ENCODE measurements at places on chromosomes 7 and 10.

GRCh38 chr7:95686109-95686508 lies 86.2 kb upstream of the DYNC1I1 start:
- no peak for DNase-seq

- DNase-seq: no peak
Observed at GRCh38 chr7:105213611-105214010, 175.1 kb downstream of the SRPK2 start.

GRCh38 chr10:111873041-111873440 lies 310.5 kb downstream of the GPAM start:
- DNase-seq: no peak

GRCh38 chr7:44147026-44147991 lies 6.2 kb upstream of the MYL7 start:
- DNase-seq: no peak

GRCh38 chr10:50951365-50951764 lies 65.9 kb upstream of the A1CF start:
- no peak for DNase-seq

DNA sequence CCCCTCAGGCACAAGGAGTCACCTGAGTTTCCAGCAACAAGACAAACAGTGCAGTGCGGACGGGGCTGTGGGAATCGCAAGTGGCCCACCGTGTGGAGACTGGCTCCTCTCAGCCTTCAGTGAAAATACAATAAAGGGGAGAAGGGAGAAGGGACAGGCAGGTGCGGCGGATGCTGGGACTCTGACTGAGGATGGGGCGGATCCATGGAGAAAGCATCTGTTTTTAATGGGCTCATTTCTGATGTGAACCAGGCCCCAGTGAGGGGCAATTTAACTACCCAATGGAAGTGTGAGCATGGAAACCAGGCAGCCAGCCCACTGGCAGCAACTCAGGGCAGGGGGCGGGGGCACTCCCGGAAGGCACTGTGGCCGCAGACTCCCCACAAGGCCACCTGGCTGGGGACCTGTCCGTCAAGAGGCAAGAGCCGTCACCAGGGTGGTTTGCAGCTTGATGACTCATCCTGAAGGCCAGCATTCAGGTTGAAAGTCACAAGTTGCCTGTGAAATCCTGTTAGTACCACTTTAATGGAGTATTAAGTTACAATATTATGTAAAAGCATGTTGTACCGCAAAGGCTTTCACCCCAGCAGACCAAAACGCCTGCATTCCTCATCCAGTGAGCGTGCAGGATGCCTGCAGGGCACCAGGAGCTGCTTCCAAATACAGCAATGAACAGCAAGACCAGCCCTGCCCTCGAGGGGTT lies 476.4 kb downstream of the PTPRN2 start:
- no peak for DNase-seq

DNA sequence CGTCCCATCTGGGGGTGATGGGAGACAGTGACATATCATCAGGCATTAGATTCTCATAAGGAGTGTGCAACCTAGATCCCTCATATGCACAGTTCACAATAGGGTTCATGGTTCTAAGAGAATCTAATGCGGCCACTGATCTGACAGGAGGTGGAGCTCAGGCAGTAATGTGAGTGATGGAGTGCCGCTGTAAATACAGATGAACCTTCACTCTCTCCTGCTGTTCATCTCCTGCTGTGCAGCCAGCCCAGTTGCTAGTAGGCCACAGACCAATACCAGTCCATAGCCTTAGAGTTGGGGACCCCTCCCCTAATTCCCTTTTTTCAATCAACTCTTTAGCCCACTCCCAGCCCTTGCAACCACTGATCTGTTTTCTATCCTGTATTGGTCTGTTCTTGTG lies 581.1 kb upstream of the AUTS2 start:
- no peak for DNase-seq

DNA sequence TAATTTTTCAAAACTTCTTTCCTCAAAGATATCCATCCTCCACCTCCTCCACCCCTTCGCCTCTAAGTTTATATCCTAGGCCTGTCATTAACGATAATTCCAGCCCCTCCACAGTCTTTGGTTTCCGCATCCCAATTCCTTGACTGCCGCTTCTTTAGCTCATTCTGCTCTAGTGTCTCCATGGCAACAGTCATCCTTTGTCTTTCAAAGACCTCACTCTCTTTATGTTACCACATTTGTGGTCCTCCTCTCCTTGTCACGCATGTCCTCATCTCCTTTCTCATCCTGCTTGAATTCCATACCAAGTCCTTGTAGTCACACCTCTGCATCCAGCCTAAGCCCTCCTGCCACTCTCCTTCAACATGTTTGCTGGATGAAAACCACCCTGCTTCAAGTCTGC lies 511.2 kb upstream of the KLF6 start:
- DNase-seq: no peak

- DNase-seq: no peak
Observed at GRCh38 chr7:107676249-107676648, 15.6 kb downstream of the SLC26A4 start.

- DNase-seq: no peak
Observed at GRCh38 chr7:69363136-69363535, 235.1 kb upstream of the AUTS2 start.

- DNase-seq: no peak
Observed at GRCh38 chr10:43224321-43224720, 42.5 kb downstream of the RASGEF1A start.

GRCh38 chr10:110794808-110795207 lies 76.9 kb upstream of the PDCD4 start:
- no peak for DNase-seq

GRCh38 chr7:124366118-124366517 lies 333.3 kb upstream of the TMEM229A start:
- DNase-seq: no peak

GRCh38 chr10:130575756-130576285 lies 439.6 kb downstream of the GLRX3 start:
- DNase-seq: no peak

DNA sequence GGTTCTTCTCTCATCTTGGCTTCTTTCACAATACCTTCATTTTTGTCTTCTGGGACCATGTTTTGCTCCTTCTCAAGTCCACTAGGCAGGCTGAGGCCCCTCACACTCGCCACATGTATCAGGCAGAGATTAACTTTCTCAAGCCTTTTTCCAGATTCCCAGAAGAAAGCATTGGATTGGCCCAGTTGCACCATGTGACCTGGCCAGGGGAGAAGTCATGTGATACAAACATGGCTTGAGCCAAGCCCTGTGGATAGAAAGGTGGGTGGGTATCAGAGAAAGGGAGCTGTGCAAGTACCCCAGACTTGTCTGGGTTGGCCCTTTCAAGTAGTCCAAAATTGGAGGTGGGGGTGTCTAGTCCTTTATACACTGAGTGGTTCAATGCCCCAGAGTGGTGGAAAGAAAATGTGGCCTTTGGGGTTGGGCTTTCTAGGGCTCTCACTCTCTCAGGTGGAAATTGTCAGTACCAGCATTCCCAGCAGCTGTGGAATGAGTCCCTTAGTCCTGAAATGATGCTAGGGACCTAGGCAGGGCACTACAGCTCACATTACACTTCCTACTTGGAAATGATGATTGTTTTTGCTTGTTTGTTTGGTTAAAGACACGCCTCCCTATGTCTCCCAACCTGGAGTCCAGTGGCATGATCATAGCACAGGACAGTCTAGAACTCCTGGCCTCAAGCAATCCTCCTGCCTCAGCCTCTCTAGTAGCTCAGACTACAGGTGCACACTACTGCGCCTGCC lies 36.9 kb upstream of the C10orf67 start:
- DNase-seq: no peak

GRCh38 chr7:157686285-157686894 lies 349.6 kb downstream of the DNAJB6 start:
- no peak for DNase-seq
